Stimulated activated CD4-positive, alpha-beta T cell treated with anti-CD3 and anti-CD28 coated beads, Interleukin-1b, Interleukin-23, amount 100 ng/mL, for 1 hour (primary cell): ENCODE measurements at places on chromosomes 4 and X.

DNA sequence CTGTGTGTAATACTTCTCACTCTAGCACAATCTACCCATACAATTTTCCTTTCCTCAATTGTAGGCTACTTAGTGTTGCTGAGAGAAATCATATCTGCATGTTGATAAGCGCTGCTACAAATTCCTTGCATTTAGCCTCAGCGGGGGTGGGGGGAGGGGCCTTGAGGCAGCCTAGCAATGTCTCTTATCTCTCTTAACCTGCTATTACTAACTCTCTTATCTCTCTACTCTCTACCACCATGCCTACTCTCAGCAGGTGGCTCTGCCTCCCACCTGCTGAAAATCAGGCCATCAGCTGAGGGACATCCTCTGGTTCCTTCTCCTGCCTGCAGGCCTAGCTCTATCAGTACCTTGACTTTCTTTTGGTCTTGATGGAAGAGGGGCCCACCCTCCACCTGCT lies 98.9 kb downstream of the GPR82 start:
- DNase-seq: no peak

GRCh38 chr4:115424852-115425251 lies 311.4 kb upstream of the NDST4 start:
- DNase-seq: no peak

- DNase-seq: no peak
These were observed 38.3 kb downstream of the MGARP start for GRCh38 chr4:139241784-139242151.

GRCh38 chr4:118803253-118803652 lies 32.7 kb downstream of the SEC24D start:
- DNase-seq: no peak

DNA sequence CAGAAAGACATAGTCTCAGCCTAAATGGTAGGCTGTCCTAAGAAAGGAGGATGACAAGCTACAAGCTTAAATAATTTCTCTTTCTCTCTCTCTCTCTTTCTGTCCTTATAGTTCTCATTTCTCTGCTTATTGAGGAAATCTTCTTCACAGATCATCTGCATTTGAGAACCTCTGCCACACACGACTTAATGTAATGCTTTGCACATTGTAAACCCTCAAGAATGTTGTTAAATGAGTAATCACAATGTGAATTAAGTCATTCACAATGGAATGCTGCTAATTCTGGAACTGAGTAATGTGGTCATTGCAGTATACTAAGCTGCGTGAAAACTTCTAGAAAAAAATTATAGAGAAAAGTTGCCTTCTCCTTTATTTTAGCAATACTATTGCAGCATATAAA lies 508.9 kb upstream of the FTHL17 start:
- DNase-seq: no peak

DNA sequence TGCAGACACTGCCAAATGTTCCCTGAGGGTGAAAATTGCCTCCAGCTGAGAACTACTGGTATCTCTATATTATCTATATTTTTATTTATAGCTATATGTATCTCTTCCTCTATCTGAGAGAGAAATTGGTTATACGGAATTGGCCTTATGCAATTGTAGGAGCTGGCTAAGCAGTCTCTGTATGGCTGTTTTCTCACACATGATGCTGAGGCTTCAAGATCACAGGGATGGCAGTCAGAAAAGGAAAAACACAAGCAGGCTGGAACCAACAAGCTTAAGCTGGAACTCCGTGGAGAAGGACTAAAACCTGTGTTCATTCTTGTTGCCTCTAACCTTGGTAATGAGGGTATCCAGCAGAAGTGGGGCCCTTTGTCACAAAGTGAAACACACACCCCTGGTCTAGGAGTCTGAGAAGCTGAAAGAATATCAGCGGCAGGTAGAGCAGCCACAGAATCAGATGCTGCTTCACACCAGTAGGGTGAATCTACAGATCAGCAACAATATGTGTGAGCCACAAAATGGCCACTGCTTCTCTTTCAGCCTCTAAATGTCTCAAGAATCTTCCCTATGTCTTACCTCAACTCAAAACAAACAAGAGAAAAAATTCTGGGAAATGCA lies 166.5 kb upstream of the PPP1R2C start:
- no peak for DNase-seq

GRCh38 chr4:7159923-7160322 lies 32.4 kb upstream of the SORCS2 start:
- DNase-seq: no peak
